ENCODE measurements at places on chromosomes 16 and 17. TPM values are rescaled to one million over a fixed set of nuclear protein-coding genes. Genes with fewer than 3 reads are reported as not detected.

DNA sequence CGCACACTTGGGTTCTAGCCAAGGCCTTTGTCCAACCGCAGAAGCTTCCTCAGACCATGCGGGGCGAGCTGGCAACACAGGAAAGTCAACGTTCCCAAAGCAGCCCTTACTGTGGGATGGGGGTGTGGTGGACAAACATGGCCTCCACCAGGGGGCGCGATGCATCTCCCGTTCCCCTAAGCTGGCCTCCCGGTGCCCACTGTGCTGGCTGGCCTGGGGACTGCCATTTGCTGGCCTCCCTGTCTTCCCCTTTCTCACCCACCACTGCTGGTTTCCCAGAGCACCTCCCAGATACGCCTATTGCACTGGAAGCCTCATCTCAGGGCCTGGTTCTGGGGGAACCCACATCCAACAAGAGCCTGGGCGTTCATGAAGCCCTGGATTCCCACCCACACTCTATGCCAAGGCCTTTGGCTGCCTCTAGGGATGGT, 145.3 kb downstream of the IRF8 start:
- peaks cover 23% of the 10 kb centered on the region for H3K27me3 ChIP-seq
- no peak for DNase-seq
- no peaks in the 10 kb centered on the region for H3K4me1 ChIP-seq
- H3K4me3 ChIP-seq: no peak overlapping the region

- H3K36me3 ChIP-seq: peaks cover 5% of the 10 kb centered on the region
- H3K4me1 ChIP-seq: peaks cover 28% of the 10 kb centered on the region
- H3K27me3 ChIP-seq: peaks cover 11% of the 10 kb centered on the region
- DNase-seq: no peak
- no peak overlapping the region for H3K4me3 ChIP-seq
Measured at GRCh38 chr16:1991135-1991551, 1.4 kb downstream of the SYNGR3 start.

DNA sequence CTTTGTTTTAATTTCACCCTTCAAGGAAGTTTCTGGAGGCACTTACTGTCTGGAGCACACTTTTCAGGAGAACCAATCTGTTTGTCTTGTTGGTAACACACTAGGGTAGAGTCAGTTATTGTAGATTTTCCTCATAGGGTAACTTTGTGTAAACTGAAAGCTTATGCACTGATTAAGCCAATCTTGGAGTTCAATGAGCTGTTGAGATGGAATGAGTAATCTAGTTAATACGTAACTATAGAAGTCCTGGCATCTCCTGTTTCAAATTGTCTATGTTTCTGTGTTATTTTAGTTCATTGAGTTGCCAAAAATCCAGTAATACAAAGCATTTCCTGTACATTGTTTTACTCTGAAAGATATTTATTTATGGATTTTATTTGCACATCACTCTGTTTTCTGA, 111.6 kb upstream of the HAS3 start:
- no peaks in the 10 kb centered on the region for H3K27me3 ChIP-seq
- H3K4me1 ChIP-seq: no peaks in the 10 kb centered on the region
- no peaks in the 10 kb centered on the region for H3K36me3 ChIP-seq
- H3K27ac ChIP-seq: no peak overlapping the region
- no peak overlapping the region for H3K4me3 ChIP-seq

GRCh38 chr16:23979982-23980381, 144.2 kb downstream of the PRKCB start:
- H3K4me3 ChIP-seq: no peak overlapping the region
- H3K27me3 ChIP-seq: no peaks in the 10 kb centered on the region
- no peaks in the 10 kb centered on the region for H3K4me1 ChIP-seq
- DNase-seq: no peak
- no peak overlapping the region for H3K27ac ChIP-seq
- no peaks in the 10 kb centered on the region for H3K36me3 ChIP-seq

Gene EVI2B
- total RNA-seq: 4.3 TPM

GRCh38 chr16:81875461-81875860, 96.4 kb downstream of the PLCG2 start:
- DNase-seq: no peak
- peaks cover 4% of the 10 kb centered on the region for H3K27me3 ChIP-seq
- no peaks in the 10 kb centered on the region for H3K36me3 ChIP-seq
- no peak overlapping the region for H3K4me3 ChIP-seq
- H3K27ac ChIP-seq: no peak overlapping the region

DNA sequence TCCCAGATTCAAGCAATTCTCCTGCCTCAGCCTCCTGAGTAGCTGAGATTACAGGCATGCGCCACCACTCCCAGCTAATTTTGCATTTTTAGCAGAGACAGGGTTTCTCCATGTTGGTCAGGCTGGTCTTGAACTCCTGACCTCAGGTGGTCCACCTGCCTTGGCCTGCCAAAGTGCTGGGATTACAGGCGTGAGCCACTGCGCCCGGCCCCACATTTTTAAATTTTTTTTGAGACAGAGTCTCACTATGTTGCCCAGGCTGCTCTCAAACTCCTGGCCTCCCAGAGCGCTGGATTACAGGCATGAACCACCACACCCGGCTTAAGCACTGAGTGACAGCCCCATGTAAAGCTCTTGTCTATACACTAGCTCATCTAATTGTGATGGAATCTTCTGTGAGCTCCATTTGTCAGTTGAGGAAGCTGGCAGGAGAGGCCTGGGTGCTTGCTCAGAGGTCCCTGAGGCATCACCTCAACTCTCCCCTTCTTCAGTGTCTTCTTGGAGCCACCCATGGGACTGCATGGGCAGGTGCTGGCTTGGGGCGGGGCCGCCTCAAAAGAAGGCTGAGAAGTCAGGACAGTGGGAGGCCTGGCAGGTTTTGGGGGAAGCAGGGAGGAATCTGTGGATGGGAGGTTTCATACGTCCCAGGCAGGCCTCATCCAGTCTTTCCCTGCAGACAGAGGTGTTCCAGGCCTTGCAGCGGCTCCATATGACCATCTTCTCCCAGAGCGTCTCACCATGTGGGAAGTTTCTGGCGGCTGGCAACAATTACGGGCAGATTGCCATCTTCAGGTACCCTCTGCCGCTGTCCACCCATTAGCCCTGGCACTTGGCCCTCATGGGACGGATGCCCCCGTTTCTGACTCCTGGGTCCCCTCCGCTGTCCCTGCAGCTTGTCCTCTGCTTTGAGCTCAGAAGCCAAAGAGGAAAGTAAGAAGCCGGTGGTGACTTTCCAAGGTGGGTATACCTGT, 1.5 kb downstream of the THOC6 start:
- H3K4me3 ChIP-seq: no peak overlapping the region
- peaks cover 29% of the 10 kb centered on the region for H3K4me1 ChIP-seq
- H3K27me3 ChIP-seq: peaks cover 15% of the 10 kb centered on the region

- no peaks in the 10 kb centered on the region for H3K27me3 ChIP-seq
- peak; percentile 67 for DNase-seq
- H3K27ac ChIP-seq: peak overlapping the region; percentile 75
- no peaks in the 10 kb centered on the region for H3K36me3 ChIP-seq
- no peak overlapping the region for H3K4me3 ChIP-seq
- peaks cover 32% of the 10 kb centered on the region for H3K4me1 ChIP-seq
Measured at GRCh38 chr17:31722251-31723056, 136.6 kb downstream of the COPRS start.

Gene DOC2B
- total RNA-seq: 13.0 TPM

Gene PRSS33
- total RNA-seq: not detected
